Tibial nerve (tissue), 4 donors: ENCODE measurements at places on chromosomes 12 and 14. TPM values are rescaled to one million over a fixed set of nuclear protein-coding genes. Genes with fewer than 3 reads are reported as not detected.

MSI1 gene
- total RNA-seq, result 0.22 TPM

C12orf50 gene
- not detected for total RNA-seq

ADAMTS20 gene
- total RNA-seq, result not detected

KLHL28 gene
- 12.7 TPM for total RNA-seq

NINJ2 gene
- 8.6 TPM for total RNA-seq

ESR2 gene
- total RNA-seq, result 2.4 TPM

SERPINA10 gene
- total RNA-seq, result not detected

PLA2G1B gene
- total RNA-seq, result not detected

RDH5 gene
- 54.6 TPM for total RNA-seq

IL22 gene
- total RNA-seq, result not detected

RD3L gene
- total RNA-seq, result not detected

AMDHD1 gene
- 2.1 TPM for total RNA-seq

ADCY6 gene
- total RNA-seq, result 57.1 TPM
